ENCODE measurements at places on chromosomes 6 and 20.

DNA sequence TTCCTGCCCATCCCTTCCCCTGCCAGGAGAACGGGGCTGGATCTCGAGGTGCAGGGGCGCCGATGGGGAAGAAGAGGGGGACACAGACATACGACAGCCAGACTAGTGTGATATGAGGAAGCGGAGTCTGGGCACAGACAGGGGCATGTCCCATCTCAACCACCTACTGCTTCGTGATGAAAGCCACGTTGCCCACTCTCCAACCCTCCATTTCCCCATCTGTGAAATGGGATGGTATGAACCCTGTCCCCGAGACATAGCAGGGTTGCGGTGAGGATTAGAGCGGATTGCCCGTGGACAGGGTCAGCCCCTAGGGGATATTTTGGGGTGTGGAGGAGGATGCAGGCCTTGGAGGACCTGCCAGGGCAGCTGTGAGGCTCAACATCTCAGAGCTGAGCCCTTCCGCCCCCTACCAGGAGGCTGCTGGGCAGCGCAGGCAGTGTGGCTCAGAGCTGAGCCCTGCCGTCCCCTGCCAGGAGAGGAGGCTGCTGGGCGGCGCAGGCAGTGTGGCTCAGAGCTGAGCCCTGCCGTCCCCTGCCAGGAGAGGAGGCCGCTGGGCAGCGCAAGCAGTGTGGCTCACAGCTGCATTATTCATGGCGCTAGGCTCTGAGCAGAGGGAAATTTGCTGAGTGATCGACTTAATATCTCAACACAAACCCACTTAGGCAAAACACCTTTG lies 71.7 kb downstream of the GRM4 start:
- no peak for DNase-seq

GRCh38 chr6:55772730-55773129 lies 102.7 kb downstream of the BMP5 start:
- no peak for DNase-seq

GRCh38 chr6:69542494-69542893 lies 254.3 kb downstream of the LMBRD1 start:
- DNase-seq: no peak

GRCh38 chr20:4781637-4782377 lies 60.1 kb downstream of the PRND start:
- DNase-seq: no peak

- peak; percentile 86 for DNase-seq
These were observed 403.8 kb upstream of the SOX4 start for GRCh38 chr6:21189759-21190158.

- DNase-seq: no peak
These were observed 369.0 kb downstream of the ARHGAP18 start for GRCh38 chr6:129340983-129341382.

DNA sequence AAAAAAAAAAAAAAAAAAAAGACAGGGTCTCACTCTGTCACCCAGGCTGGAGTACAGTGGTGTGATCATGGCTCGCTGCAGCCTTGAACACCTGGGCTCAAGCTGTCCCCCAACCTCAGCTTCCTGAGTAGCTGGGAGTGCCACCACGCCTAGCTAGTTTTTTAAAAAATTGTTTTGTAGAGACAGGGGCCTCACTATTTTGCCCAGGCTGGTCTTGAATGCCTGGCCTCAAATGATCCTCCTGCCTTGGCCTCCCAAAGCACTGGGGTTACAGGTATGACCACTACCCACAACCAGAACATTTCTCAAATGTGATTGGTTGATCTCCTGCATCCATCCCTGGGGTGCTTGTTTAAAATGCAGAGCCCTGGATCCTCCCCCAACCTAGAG lies 5.6 kb upstream of the RBCK1 start:
- DNase-seq: no peak

DNA sequence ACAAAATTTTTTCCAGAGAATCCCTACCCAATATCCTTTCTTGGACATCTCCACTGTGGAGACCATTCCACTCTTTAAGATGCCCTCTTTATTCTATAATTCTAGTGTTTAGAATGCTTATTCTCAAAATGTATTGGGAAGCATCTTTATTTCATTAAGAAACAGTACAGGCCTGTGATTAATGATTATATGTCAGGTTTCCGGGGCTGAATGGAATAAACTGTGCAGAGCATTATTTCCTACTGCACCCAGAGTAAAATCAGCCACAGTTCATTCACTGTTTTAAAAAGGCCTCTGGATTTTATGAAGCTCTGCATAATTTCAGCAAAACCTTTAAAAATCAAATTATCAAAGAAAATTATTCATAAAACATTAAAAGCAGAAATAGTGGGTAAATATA lies 42.6 kb downstream of the DSE start:
- no peak for DNase-seq

DNA sequence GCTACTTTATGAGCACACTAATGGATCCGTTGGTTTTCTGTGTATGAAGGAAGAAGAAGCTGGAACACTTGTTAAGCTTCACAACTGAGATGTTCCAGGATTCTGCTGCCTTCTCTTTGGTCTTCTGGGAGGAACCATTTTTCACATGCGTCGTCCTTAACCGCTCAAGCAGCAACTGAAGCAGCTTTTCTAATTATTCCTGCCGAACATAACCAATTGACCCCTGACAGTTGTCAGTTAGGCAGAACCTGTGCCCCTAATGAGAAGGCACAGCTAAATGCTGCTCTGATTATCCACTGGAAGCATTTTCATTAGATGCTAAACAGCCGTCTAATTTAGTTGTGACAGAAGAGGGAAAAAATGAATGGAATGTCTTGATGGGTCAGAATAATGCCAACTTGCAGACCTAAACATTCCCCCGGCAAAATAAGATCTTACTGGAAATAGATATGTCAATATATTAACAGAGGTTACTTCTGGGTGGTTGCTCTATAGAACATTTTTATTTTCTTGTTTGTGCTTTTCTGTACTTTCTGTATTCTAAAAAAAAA lies 85.0 kb upstream of the SMLR1 start:
- DNase-seq: no peak

DNA sequence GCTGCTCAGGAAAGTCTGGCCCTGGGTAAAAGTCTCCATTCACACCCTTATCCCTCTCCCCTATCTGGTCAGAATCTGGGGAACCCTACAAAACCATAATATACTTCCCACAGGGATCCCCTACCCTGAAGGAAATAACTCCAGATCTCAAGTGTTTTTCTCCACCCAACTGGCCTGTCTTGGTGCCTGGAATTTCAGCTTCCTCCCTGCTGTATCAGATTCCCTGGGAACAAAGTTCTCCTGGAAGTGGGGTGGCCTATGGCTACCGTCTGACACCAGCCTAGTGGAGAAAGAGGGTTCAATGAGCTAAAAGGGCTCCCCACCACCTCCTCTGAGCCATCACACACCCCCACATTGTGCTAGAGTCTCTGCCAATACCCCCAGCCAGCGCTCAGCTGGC lies 15.0 kb downstream of the HSPA12B start:
- DNase-seq: no peak

GRCh38 chr20:60583741-60584140 lies 625.5 kb downstream of the CDH26 start:
- DNase-seq: no peak

- DNase-seq: no peak
These were observed 107.4 kb downstream of the SCML4 start for GRCh38 chr6:107716688-107717089.

DNA sequence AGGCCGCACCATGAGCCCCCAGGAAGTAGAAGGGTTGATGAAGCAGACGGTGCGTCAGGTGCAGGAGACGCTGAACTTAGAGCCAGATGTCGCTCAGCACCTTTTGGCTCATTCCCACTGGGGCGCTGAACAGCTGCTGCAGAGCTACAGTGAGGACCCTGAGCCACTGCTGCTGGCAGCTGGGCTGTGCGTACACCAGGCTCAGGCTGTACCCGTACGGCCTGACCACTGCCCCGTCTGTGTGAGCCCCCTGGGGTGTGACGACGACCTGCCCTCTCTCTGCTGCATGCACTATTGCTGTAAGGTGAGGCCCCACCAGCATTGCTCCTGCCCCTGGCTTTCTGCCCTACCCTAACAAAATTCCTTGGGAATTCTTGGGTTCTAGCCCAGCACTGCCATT lies 13.1 kb downstream of the DNPH1 start:
- no peak for DNase-seq

- peak; percentile 9 for DNase-seq
These were observed 482.9 kb downstream of the GRIK2 start for GRCh38 chr6:101876431-101876830.

- peak; percentile 16 for DNase-seq
These were observed 117.2 kb downstream of the OTOR start for GRCh38 chr20:16865406-16865805.

DNA sequence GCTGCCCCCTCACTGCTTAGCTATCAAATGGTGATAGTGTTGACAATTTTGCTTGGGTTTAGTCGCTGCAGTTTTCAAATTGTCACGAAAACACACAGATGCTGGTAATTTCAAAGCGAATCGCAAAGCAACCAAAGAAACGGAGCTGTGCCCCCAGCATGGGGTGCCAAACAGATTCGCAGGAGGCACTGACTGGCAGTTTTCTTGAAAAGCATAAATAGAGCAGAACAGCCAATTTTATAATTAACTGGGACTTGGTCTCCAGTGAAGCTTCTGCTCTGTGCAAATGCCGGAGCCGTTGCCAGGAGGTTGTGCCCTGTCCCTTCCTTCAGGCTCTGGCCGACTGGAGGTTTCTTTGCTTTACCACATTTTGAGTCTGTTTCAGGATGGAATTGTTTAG lies 18.8 kb downstream of the ARHGAP40 start:
- no peak for DNase-seq

- no peak for DNase-seq
These were observed 69.0 kb downstream of the MACROD2 start for GRCh38 chr20:14064333-14064732.

GRCh38 chr6:7881765-7882500 lies 28.7 kb downstream of the TXNDC5 start:
- no peak for DNase-seq

GRCh38 chr20:59363101-59363500 lies 62.7 kb downstream of the EDN3 start:
- DNase-seq: no peak

- DNase-seq: no peak
These were observed 1.0 kb downstream of the AFDN start for GRCh38 chr6:167827583-167828324.

GRCh38 chr6:80145921-80146320 lies 39.5 kb downstream of the BCKDHB start:
- no peak for DNase-seq

DNA sequence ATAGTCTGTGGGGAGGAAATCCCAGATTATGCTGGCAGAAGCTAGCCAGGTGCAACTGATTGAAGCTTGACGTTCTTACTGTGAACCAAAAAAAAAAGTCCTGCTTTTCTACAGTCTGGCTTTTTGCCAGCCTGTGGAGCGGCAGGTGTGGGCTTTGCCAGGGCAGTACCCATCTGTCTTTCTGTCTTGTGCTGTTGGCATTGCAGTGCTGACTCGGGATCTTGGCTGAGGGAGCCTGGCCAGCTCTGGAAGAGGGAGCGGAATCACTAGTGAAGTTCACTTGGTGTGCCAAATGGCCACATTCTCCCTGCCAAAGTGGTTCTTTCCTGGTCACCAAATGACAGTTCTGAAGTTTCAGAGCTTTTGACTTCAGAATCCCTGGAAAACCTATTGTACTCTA lies 5.0 kb downstream of the KIF3B start:
- peak; percentile 45 for DNase-seq

DNA sequence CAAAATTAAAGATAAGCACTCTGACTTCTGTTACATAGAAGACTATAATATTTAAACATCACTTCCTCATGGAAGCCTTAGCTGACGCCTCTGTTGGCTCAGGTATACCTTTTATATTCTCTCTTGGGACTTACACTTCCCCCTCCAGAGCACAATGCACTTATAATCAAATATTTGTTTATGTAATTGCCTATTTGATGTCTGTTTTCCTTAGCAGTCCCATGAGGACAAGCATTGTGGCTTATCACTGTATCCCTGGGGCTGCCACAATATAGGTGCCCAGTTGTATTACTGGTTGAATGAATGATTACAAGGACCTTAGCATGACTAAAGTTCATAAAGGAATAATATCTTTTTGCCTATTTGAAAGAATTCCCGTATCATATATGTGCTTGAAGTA lies 186.7 kb upstream of the VGLL2 start:
- DNase-seq: peak; percentile 38

GRCh38 chr6:115882174-115882573 lies 178.5 kb downstream of the FRK start:
- DNase-seq: no peak

- no peak for DNase-seq
These were observed 270.7 kb upstream of the RGS17 start for GRCh38 chr6:153401751-153402150.

GRCh38 chr6:125952764-125953501 lies 3.6 kb upstream of the HINT3 start:
- no peak for DNase-seq

GRCh38 chr6:36504982-36505381 lies 42.3 kb downstream of the STK38 start:
- DNase-seq: no peak

- no peak for DNase-seq
These were observed 13.2 kb upstream of the C20orf204 start for GRCh38 chr20:64022671-64023360.

DNA sequence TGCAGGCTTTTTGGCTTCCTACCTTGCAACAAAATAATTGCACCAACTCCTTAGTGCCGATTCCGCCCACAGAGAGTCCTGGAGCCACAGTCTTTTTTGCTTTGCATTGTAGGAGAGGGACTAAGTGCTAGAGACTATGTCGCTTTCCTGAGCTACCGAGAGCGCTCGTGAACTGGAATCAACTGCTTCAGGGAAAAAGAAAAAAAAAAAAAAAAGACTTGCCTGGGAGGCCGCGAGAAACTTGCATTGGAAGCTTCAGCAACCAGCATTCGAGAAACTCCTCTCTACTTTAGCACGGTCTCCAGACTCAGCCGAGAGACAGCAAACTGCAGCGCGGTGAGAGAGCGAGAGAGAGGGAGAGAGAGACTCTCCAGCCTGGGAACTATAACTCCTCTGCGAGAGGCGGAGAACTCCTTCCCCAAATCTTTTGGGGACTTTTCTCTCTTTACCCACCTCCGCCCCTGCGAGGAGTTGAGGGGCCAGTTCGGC lies 420 bp downstream of the SOX4 start:
- no peak for DNase-seq

DNA sequence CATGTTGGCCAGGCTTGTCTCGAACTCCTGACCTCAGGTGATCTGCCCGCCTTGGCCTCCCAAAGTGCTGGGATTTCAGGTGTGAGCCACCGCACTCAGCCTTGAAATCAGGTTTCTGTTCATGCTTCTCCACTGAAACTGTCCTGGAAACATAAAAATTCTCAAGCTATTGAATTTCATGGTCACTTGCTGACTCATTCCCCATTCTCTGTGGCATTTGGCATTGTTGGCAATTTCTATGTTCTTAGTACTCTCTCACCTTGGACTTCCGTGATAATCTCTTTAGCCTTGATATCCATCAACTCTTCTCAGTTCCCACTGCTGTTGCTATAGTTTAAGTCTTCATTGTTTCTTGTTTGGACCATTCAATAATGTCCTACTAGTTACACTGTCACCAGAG lies 6.2 kb downstream of the SEL1L2 start:
- no peak for DNase-seq

DNA sequence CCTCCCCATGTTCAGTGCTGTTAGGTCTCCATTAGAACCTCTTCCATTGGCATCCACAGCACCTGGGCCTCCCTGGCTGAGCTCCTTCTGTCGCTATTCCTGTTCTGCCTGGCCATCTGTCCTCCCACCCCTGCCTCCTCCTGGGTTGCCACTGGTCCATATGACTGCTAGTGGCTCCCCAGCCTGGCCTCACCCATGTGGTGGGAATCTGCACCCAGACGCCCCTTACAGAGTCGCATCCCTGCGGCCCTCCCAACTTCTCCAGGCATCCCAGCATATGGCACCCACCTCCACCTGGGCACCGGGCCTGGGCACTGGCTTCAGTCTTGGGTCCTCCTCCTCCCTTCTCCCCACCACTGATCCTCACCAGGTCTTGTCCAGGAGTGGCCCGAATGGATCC lies 7.7 kb downstream of the CDC25B start:
- no peak for DNase-seq
